Daoy (cell line): ENCODE measurements at places on chromosomes 7 and 10. TPM values are rescaled to one million over a fixed set of nuclear protein-coding genes. Genes with fewer than 3 reads are reported as not detected.

The TCAF2 gene
- total RNA-seq, result 0.42 and 1.3 TPM in 2 replicates

The C7orf25 gene
- total RNA-seq, result 18.3 and 22.0 TPM in 2 replicates

The FAM25C gene
- not detected in 2 replicates for total RNA-seq

The MMP21 gene
- not detected in 2 replicates for total RNA-seq
